Endothelial cell of umbilical vein (primary cell): ENCODE measurements at places on chromosomes 5 and 9. TPM values are rescaled to one million over a fixed set of nuclear protein-coding genes. Genes with fewer than 3 reads are reported as not detected.

GRCh38 chr9:71781391-71781790 lies 13.1 kb upstream of the CEMIP2 start:
- no peak overlapping the region for H3K4me3 ChIP-seq
- no peak for DNase-seq
- no peaks in the 10 kb centered on the region for H3K36me3 ChIP-seq
- H3K27me3 ChIP-seq: no peaks in the 10 kb centered on the region
- H3K4me1 ChIP-seq: no peaks in the 10 kb centered on the region
- no peak overlapping the region for H3K27ac ChIP-seq

The NXNL2 gene
- not detected in 2 replicates for total RNA-seq

The PCDHB12 gene
- total RNA-seq: 0.18 and 0.20 TPM in 2 replicates

- H3K36me3 ChIP-seq: no peaks in the 10 kb centered on the region
- no peak overlapping the region for H3K27ac ChIP-seq
- DNase-seq: no peak
- no peak overlapping the region for H3K4me3 ChIP-seq
- no peaks in the 10 kb centered on the region for H3K4me1 ChIP-seq
Observed at GRCh38 chr5:11946317-11946716, 42.1 kb upstream of the CTNND2 start.

The PCDHGA11 gene
- 10.3 and 11.5 TPM in 2 replicates for total RNA-seq

The STKLD1 gene
- 0.77 and 0.85 TPM in 2 replicates for total RNA-seq

The FBP2 gene
- not detected in 2 replicates for total RNA-seq

DNA sequence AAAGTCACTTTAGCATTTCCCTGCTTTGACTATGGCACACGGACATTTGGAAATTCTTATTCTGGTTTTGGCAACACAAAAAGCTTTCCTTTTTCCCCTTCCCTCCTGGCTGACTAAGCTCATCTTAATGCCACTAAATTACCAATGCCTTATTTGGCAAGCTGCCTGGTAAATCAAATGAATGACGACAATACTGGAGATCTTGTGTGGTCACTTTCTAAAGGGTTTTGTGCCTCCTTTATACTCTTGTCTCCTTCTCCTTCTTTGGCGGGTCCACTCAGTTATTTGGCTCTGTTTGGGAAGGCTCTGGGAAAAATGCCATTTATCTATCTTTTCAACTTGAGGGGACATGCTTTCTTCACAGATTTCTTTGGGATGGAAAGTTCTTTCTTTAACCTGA lies 34.9 kb downstream of the SH3GL2 start:
- no peak overlapping the region for H3K4me3 ChIP-seq
- no peaks in the 10 kb centered on the region for H3K27me3 ChIP-seq
- H3K4me1 ChIP-seq: no peaks in the 10 kb centered on the region

The ISL1 gene
- total RNA-seq: 0.53 and 1.1 TPM in 2 replicates

The GMCL2 gene
- total RNA-seq: not detected in 2 replicates

- H3K27me3 ChIP-seq: peaks cover 35% of the 10 kb centered on the region
- H3K4me3 ChIP-seq: peak within 1 kb of the TSS; percentile 2
- H3K36me3 ChIP-seq: no peaks in the 10 kb centered on the region
- no peak for DNase-seq
- no peak within 1 kb of the TSS for H3K27ac ChIP-seq
Observed at GRCh38 chr5:180591311-180591887, at the start of gene SCGB3A1. SCGB3A1 (minus strand) TSS chr5:180591499; CDS start chr5:180591462, 37 bp downstream.

The RAD17 gene
- total RNA-seq: 18.4 and 21.9 TPM in 2 replicates

DNA sequence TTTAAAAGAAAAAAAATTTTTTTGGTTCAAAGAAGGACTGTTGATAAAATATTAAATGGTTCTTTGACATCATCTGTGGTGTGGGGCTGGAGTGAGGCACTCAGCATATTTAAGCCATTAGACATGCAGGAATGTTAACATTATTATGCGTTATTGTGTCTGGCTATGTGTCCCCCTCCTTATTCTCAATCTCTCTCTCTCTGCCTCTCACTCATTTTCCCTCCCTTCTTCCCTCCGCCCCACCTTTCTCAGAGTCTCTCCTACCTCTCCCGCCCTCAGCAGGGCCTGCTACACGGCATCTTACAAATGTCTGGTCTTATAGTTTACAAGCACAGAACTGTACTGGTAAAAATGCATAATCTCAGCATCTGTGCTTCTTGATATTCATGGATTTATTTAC lies 287.8 kb upstream of the TMEM161B start:
- no peaks in the 10 kb centered on the region for H3K27me3 ChIP-seq
- H3K36me3 ChIP-seq: no peaks in the 10 kb centered on the region
- no peaks in the 10 kb centered on the region for H3K4me1 ChIP-seq
- no peak overlapping the region for H3K27ac ChIP-seq
- H3K4me3 ChIP-seq: no peak overlapping the region

The KIF20A gene
- 72.0 and 78.1 TPM in 2 replicates for total RNA-seq

GRCh38 chr5:160697281-160697680 lies 154.7 kb downstream of the ATP10B start:
- H3K27me3 ChIP-seq: no peaks in the 10 kb centered on the region
- H3K36me3 ChIP-seq: no peaks in the 10 kb centered on the region
- no peak overlapping the region for H3K4me3 ChIP-seq
- no peak overlapping the region for H3K27ac ChIP-seq
